ENCODE measurements at places on chromosomes 7 and 10. TPM values are rescaled to one million over a fixed set of nuclear protein-coding genes. Genes with fewer than 3 reads are reported as not detected.

ETV1 gene
- 45.4 TPM for total RNA-seq

WNT8B gene
- total RNA-seq: not detected

CFAP70 gene
- total RNA-seq: 1.7 TPM

NSUN5 gene
- 17.7 TPM for total RNA-seq

PDE1C gene
- 0.50 TPM for total RNA-seq

LRGUK gene
- under 0.01 TPM for total RNA-seq

TSPAN15 gene
- total RNA-seq: 0.44 TPM

ABCB4 gene
- total RNA-seq: 4.8 TPM

HOXA5 gene
- 16.7 TPM for total RNA-seq

STEAP4 gene
- 1.7 TPM for total RNA-seq

GDF2 gene
- not detected for total RNA-seq

Measured in smooth muscle cell of trachea (primary cell).